ENCODE measurements at places on chromosomes 5 and 9. TPM values are rescaled to one million over a fixed set of nuclear protein-coding genes. Genes with fewer than 3 reads are reported as not detected.

Gene PPIC
- 38.6 TPM for total RNA-seq

Gene SLC36A1
- 2.7 TPM for total RNA-seq

Gene ZDHHC11
- total RNA-seq: 0.33 TPM

Gene NMUR2
- total RNA-seq: not detected

Gene NOXA1
- total RNA-seq: 2.6 TPM

Gene OGN
- total RNA-seq: not detected

Gene ADAMTS13
- total RNA-seq: 0.84 TPM

Gene MOB3B
- 0.85 TPM for total RNA-seq

Gene FREM1
- under 0.01 TPM for total RNA-seq

Gene RNF183
- not detected for total RNA-seq

Gene SV2C
- not detected for total RNA-seq

Gene HRCT1
- total RNA-seq: 0.93 TPM

Gene FGFR4
- total RNA-seq: 2.6 TPM

Gene C9orf153
- 0.14 TPM for total RNA-seq

Gene FAM151B
- total RNA-seq: 2.6 TPM

Gene GCNT1
- 9.9 TPM for total RNA-seq

Gene DND1
- total RNA-seq: 0.14 TPM

Gene DMRT3
- total RNA-seq: not detected

Gene KIF27
- total RNA-seq: 4.4 TPM

Gene PFN3
- not detected for total RNA-seq

Gene SPINK6
- not detected for total RNA-seq

Gene AJM1
- total RNA-seq: 1.0 TPM

Gene BTNL3
- total RNA-seq: not detected

Gene UTP15
- total RNA-seq: 20.2 TPM

Gene PRDM9
- total RNA-seq: not detected

Gene CLPTM1L
- total RNA-seq: 315 TPM

Gene SPOCK1
- total RNA-seq: 7.0 TPM

Gene TEK
- 119 TPM for total RNA-seq

Gene GLRA1
- total RNA-seq: not detected

Gene FOXD4L5
- not detected for total RNA-seq

Gene IL5
- not detected for total RNA-seq

Gene SOHLH1
- total RNA-seq: 0.05 TPM

Gene NTNG2
- total RNA-seq: 0.05 TPM

Gene RIMOC1
- total RNA-seq: 14.6 TPM

Gene ELAVL2
- total RNA-seq: 0.47 TPM

Gene OR1J2
- total RNA-seq: not detected

Gene MYOZ3
- 0.37 TPM for total RNA-seq

Gene TRIP13
- total RNA-seq: 39.6 TPM

Gene ZNG1A
- total RNA-seq: 34.7 TPM

Gene CEL
- total RNA-seq: 0.17 TPM

Gene PCDHGC5
- 0.56 TPM for total RNA-seq

Gene OCLN
- total RNA-seq: 4.4 TPM

Gene PRSS3
- 0.51 TPM for total RNA-seq

Gene TRAF1
- total RNA-seq: 1.1 TPM

Gene POLK
- 65.0 TPM for total RNA-seq

Gene PDE6A
- 0.05 TPM for total RNA-seq

Gene ENTPD2
- not detected for total RNA-seq

Gene TRIM32
- total RNA-seq: 19.3 TPM

Gene HTR1A
- total RNA-seq: not detected

Gene NKD2
- 0.17 TPM for total RNA-seq
